ENCODE measurements at places on chromosomes 16 and 17. TPM values are rescaled to one million over a fixed set of nuclear protein-coding genes. Genes with fewer than 3 reads are reported as not detected.

The NTN1 gene
- 0.32 TPM for total RNA-seq

The SERPINF2 gene
- 0.98 TPM for total RNA-seq

The KAT2A gene
- 23.5 TPM for total RNA-seq

The OTOA gene
- not detected for total RNA-seq

Data from A375 (cell line).